ENCODE measurements at places on chromosomes 6 and 20.
A peak's percentile ranks its signal among the peaks of the same experiment; 100 is the strongest.

GRCh38 chr6:37059344-37060194 lies 54.1 kb downstream of the FGD2 start:
- DNase-seq: peak; percentile 84

- no peak for DNase-seq
Observed at GRCh38 chr6:45350186-45350710, 22.1 kb downstream of the RUNX2 start.

- no peak for DNase-seq
Observed at GRCh38 chr6:85641522-85641896, 1.2 kb downstream of the SYNCRIP start.

- DNase-seq: no peak
Observed at GRCh38 chr6:1201547-1202200, 110.2 kb upstream of the FOXQ1 start.

DNA sequence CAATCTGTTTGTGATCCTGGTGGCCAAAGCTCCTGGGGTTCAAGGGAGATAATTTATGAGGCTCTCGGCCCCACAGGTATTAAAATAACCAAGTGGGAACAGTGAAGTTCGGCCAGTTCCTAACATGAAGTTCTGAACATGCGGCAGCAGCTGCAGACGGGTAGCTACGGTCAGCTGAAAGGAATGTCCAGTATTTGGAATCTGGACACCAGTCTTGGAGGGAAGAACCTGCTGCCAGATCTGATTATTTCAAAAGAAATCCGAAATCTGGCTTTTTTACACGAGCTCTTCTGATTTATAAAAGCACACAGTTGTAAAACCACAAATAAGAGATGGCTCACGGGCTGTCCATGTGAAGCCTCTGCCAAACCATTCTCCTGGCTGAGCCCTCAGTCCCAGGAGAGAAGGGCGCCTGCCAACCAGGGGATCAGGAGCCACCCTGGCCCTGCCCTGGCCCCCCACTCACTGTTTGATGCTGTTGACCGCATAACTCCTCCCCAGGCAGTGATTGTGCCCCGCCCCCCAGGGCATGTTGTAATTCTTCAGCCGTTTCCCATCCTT lies 28.2 kb upstream of the KCNB1 start:
- no peak for DNase-seq

Measured in neural progenitor cell (in vitro differentiated cells).